ENCODE measurements at places on chromosomes 1 and 21.
A peak's percentile ranks its signal among the peaks of the same experiment; 100 is the strongest.

GRCh38 chr1:42943166-42943565 lies 15.5 kb downstream of the SLC2A1 start:
- DNase-seq = peak; percentile 51

DNA sequence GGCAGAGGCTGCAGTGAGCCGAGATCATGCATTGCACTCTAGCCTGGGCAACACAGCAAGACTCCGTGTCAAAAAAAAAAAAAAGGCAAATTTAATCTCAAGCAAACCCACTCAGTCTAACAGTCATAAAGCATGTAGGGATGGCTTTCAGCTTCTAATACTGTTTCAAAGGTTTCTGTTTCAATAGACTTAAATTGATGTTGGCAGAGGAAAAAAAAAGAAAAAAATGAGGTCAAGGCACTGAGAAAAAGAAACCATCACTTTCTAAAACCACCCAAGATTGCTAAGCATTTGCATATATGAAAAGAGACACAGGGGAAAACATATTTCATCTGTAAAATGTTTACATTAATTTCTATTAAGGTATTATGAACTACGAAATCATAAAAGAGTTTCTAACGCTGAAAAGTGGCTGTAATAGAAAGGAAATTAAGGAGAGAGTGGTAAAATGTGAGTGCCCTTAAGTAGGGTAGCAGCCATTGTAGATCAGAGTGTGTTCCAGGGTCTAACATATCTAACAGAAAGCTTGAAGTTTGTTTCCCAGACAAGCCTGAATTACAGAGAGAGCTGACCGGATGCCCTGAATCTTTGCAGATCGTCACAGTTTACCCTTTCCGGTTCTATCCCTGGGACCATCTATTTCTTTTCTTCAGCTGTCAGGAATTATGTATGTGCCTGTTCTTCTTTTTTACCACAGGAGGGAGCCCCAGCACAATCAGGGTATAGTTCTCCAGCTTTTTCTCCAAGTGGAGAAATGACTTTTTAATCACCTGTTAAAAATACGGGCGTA lies 70.0 kb downstream of the PLD5 start:
- DNase-seq = peak; percentile 55

GRCh38 chr1:153474347-153474746 lies 13.9 kb upstream of the S100A7 start:
- no peak for DNase-seq

GRCh38 chr1:159653201-159653600 lies 61.2 kb downstream of the CRP start:
- no peak for DNase-seq

DNA sequence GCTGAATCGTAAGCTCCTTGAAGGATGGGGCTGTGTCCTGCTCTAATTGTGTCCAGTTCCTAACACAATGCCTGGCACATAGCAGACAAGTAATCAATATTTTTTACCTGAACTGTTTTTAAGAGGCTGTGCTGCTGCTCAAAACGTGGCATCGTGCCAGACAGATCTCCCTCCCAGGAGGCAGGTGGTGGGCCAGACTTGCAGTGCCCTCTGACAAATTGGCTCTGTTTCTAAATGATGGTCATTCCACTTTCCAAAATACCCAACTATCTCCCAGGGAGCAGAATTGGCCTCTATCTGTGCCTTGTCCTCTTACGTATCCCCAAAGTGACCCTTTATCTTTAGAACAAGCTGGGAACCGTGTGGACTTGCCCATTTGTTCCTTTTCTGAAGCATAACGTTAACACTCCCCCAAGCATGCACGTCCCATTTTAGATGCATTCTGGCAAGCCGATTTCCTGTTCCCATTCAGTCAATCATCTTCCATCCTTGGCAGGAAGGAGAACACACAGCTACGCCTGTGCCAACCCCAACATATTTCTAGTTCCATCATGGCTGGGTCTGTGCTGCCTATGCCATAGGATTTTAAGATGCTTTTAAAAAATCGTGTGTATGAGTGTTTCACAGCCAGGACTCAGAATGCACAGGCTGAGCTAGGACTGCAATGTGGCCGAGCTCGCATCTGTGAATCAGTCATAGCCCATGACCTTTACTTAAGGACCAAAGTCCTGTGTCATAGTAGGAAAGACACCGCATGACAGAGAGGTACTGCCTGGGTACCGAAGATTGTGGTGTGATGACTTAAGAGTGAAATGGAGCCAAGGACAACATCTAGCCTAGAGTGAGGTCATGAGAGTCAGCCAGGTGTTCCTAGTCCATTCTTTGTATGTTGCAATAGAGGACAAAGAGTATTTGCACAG lies 408.6 kb downstream of the PRDM2 start:
- no peak for DNase-seq

DNA sequence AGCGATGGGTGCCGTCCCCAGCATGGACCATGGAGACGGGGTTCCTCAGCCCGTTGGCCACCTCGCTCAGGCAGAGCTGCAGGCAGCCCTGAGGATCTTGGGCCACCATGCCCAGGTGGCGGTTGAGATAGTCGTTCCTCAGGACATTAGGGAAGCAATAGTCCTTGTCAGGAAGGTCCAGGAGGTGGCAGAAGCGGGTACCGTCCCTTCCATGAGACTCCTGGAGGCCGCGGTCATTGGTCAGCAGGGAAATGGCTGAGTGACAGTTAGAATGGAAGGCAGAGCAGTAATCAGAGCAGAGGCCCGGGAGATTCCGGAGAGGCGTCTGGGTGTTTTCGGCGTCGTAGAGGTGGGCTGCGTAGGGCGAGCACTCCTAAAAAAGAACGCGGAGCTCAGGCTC lies 4.1 kb downstream of the HHIPL2 start:
- no peak for DNase-seq

GRCh38 chr1:90201467-90202358 lies 206.8 kb downstream of the ZNF326 start:
- no peak for DNase-seq

GRCh38 chr1:63787875-63788274 lies 14.1 kb downstream of the ROR1 start:
- no peak for DNase-seq

DNA sequence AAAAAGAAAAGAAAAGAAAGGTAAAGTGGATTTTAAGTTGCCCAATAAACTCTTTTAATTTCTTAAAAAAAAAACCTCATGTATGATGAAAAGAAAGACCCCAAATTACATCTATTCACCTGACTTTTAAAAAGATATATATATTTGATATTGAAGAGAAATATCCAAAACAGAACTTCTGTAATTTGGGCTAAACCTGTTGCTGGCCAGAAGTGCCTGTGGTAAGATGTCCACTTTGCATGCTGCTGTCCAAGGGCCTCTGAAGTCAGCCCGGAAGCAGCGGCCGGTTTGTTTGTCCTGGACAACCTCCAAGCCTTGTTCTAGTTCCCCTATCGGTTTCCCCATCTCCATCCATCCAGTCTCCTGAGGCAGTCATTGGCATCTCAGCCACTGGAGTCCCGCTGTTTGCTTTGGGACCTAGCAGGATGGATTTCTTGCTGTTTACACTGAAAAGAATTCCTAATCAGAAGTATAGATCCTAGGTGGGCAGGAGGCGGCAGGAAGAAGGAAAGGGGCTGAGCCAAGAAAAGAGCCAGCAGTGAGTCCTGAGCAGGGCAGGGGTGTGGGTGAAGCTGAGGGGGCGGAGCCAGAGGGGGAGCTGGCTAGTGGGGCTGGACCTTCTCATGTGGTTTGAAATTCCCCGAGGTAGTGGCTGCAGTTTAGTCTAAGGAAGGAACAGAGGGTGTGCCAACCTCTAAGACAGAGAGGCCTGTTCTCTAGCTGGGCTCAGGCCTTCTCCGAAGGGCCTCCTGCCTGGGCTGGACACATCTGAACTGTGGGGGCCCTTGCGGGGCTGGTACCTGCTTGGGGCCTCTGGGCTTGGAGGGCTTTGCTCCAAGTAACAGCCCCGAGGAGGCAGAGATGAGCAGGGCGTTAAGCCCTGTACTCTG lies 3.3 kb downstream of the NCMAP start:
- peak; percentile 28 for DNase-seq

DNA sequence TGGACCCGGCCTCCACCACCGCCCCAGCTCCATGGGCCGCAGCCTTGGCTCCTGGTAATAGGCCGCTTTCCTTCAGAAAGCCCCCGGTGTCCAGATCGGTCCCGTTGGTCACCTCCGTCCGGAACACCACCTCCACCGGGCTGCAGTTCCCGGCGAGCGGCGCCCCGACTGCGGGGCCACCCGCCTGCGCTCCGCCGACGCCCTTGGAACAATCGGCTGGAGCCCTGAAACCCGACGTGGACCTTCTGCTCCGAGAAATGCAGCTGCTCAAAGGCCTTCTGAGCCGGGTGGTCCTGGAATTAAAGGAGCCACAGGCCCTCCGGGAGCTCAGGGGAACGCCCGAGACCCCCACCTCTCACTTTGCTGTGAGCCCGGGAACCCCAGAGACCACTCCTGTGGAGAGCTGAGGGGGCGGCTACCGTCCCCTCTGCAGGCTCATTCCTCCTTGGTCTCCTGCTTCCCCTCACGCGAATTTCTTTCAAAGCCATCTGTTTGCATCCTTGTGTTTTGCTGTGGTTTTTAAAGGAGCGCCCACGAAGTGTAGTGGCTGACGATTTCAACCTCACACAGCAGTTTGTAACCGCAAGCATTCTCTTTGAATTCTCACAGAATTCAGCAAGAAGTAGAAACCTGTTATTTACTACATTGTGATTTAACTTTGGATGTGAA lies 6.0 kb downstream of the FCRLB start:
- DNase-seq = no peak

GRCh38 chr1:27045973-27046558 lies 33.4 kb upstream of the TENT5B start:
- DNase-seq = peak; percentile 27

DNA sequence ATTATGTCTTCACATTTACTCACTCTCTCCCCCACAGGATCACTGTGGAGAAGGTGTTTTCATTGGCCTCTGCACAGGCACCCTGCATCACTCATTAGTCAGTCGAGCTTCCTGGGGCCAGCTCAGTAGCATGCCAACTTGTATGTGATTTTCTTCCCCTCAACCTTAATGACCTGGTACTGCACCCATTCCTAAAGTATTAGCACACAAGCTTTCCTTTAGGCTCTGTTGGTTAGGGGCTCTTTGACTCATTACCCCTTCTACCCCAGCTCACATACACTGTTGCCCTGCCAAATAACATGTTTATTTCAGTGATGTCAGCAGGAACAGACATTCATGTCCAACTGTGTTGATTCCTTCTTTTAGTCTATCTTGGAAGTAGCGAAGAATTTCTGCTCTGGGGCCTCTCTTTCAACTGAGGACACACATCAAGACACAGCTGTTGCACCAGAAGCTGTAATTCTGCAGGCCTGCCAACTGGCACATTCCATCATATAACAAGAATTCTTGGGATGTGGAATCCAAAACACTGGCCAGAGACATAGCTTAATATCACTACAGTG lies 603.5 kb upstream of the ADAMTS5 start:
- peak; percentile 45 for DNase-seq

DNA sequence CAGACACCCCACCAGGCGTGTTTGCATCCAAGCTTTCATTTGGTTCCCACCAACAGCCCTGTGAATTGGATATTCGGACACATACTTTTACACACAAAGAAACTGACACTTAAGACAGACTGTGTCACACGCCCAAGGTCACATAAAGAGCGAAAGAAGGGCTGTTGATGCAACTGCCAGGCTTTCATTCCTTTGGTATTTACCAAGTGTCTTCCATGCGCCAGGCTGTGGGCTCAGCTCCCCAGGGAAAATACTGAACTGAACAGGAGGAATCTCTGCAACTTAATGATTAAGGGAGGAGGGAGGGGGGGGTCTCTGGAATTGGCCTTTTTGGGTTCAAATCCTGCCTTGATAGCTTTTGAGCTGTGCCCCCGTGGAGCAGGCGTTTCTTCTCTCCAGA lies 122.8 kb downstream of the ACTL8 start:
- no peak for DNase-seq

GRCh38 chr1:85001742-85002141 lies 4.8 kb upstream of the MCOLN2 start:
- no peak for DNase-seq

DNA sequence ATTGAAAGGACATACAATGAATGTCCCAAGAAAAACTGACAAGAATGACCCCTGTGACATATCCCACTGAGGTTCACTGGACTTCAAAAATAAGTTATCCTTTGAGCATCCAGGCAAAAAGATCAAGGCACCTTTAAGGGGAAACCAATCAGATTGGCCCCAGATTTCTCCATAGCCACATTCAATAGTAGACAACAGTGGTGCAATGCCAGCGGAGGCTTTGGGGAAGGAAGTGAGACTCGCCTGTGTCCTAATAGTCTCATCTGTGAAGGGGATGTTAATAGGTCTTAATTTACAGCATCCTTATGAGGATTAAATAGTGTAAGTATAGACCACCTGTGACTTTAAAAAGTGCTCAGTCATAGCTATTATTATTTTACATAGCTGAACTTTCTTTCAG lies 21.5 kb downstream of the RPL5 start:
- DNase-seq = no peak

GRCh38 chr1:43874716-43875115 lies 58.9 kb upstream of the ARTN start:
- no peak for DNase-seq

DNA sequence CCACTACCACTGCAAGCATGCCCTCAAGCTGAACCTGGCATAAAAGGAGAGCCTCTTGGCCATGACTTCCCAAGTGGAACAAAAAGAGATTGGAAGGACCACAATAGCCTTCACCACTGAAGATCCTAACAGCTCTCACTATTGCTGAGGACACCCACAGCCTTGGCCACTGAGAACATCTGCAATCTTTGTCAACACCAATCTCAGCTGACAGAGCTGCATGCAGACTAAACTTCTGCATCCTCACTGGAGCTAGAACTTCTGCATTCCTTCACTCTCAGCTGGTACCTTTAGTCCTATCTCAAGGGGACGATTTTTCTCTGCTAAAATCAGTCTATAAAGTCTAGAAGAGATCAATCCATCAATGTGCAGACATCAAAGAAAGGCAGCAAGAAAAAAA lies 8.3 kb upstream of the FCRL2 start:
- DNase-seq = no peak

GRCh38 chr1:33641104-33641830 lies 168.8 kb downstream of the ZSCAN20 start:
- DNase-seq = peak; percentile 27

- DNase-seq = no peak
Observed at GRCh38 chr1:51372561-51372960, 42.2 kb upstream of the TTC39A start.

DNA sequence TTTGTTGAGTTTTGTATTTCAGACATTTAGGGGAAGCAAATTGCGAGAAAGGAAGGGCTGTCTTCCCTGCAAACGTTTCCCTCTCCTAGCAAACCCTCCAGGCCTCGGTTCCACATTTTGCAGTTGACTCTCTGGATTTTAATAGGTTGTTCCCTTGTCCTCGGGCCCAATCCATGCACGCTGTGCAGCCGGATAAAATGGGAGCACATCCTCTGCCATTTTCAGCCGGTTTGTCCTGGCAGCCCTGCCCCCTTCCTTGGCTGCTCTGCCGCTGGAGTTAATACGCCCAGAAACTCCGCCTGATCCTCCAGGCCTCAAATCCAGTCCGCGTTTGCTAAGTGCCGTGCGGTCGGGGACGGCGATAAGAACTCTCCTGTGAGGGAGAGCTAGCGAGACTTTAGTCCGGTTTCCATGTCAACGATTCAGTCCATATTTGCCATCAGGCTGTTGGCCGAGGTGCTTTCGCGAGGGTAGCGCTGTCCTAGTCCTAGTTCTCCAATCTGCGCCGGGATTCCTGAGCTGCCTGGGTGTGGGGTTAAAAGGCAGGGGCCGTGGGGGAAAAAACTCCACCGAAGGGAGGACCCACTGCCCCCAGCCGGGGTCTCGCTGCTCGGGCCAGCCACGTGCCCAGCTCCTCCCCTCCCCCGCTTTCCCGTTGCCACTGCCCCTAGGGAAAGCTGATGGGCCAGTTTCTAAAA lies 2.9 kb upstream of the ARID1A start:
- peak; percentile 95 for DNase-seq

- no peak for DNase-seq
Observed at GRCh38 chr1:3895279-3895950, 4.7 kb downstream of the C1orf174 start.
